Hematopoietic multipotent progenitor cell treated with erythropoietin and hydrocortisone succinate and interleukin-3 and kit ligand, for 4 days (in vitro differentiated cells): ENCODE measurements at places on chromosomes 2 and 18.

DNA sequence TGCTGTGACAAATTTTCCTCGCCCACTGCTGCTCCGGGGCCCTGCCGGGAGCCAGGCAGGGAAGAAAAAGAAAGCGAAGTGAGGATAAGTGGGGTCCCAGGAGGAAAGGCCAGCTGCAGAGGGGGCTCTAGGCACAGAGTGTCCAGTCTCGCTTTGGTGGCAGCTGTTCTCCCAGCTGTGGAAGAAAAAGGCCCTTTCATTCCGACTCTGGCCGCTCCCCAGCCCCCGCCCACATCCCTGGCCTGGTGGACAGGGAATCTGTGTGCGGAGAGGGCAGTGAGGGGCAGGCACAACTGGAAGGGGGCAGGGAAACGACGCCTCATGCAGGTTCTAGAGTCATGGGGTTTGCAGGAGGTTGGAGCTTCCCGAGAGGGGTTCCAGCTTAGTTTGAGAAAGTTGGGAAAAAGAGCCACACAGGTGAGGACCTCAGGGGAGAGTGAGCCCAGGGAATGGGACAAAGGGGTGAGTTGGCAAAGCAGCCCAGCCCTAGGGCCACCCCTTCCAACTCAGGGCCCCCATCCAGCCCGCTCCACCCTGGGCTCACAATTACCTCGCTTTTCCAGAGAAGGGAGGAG, 1.8 kb downstream of the RTKN start:
- no peak for DNase-seq

DNA sequence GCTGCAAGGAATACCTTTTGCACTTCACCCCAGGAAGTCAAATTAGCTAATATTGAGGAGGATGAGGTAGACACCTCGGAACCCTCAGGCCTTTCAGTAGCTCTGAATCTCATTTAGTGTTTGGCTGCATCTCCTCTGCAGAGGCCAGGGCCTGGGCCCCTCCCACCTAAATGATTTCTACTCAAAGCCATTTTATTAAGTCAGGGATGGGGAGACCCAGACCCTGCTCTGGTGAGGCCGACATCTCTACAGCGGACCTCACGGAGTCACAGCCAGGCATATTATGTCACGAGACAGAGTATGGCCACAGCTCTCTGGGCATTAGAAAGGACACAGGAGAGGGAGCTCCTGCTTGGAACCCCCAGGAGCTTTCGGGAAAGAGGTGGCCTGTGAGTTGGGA, 305.5 kb downstream of the ALK start:
- DNase-seq, result no peak

DNA sequence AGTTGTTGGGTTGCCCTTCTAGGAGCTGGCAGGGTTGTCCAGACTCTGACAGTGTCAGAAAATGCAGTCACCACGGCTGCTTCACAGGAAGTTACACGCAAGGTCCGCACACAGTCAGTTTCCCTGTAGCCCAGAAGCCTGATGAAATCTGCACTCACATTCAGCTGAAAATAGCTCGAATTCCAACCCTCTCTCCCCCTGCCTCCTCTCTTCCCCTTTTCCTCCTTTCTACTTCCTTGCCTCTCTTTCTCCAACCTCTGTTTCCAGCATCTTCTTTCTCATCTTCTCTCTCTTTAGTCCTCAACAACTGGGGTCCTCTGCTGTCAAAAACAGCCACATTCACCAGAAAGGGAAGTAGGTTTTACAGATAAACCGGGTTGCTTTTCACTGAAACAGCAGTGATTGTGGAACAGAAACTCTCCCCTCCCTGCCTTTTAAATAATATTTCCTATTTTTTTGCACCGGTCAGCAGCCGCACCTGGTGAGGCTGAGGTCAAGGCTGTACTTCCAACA, 69.3 kb downstream of the BCL11A start:
- DNase-seq, result no peak

DNA sequence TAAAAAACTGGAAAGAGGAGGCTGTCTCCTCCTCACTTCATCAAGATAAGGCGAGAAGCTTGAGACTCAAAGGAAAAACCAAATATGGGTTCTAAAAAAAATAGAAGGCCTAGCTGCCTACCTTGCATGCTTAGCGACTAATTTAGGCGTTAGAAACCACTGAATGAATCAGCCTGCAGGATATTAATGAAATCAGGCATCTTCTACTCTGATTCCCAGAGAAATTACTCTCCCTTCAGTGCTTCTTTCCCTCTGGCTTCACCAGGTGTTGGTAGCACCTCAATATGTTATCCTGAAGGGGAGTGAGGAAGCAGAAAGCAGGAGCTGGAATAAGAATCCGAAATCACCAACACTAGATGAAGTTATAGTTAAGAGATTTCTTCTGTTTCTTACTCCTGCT, 749.8 kb upstream of the NRXN1 start:
- DNase-seq, result no peak

DNA sequence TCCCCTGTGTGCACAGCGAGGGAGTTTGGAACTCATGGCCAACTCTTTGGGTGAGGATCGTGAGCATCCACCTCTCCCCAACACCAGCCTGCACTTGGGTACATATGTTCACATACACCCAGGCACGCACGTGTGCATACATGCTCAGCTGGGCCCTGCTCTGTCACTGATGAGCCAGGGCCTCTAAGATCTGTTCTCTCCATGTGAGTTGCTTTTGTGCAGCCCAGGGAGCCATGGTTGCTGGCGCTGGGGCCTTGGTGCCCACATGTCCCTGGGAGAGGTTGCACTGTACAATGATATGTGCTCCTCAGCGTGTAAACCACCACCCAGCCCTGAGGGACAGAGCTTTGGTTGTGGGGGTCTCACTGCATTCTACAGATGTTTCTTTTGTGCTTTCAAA, 44.1 kb downstream of the KLHL29 start:
- DNase-seq, result no peak

DNA sequence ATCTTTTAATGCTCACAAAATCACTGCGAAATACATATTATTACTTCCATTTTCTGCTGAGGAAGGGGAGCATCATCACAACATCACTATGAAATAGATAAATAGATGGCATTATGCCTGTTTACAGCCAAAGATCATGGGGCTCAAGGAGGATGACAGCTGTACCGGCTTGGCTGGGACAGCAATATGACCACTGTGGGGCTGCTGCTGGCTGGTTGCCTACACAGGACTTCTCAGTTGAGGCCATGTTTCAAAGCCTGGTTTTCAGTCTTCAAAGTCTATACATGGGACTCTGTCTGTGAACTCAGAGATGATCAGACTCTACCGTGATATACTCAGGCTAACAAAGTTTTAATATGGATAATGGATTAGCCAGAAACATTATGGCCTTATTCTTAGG, 58.7 kb downstream of the SPATS2L start:
- DNase-seq, result no peak
